ENCODE measurements at places on chromosomes 1 and 21.

DNA sequence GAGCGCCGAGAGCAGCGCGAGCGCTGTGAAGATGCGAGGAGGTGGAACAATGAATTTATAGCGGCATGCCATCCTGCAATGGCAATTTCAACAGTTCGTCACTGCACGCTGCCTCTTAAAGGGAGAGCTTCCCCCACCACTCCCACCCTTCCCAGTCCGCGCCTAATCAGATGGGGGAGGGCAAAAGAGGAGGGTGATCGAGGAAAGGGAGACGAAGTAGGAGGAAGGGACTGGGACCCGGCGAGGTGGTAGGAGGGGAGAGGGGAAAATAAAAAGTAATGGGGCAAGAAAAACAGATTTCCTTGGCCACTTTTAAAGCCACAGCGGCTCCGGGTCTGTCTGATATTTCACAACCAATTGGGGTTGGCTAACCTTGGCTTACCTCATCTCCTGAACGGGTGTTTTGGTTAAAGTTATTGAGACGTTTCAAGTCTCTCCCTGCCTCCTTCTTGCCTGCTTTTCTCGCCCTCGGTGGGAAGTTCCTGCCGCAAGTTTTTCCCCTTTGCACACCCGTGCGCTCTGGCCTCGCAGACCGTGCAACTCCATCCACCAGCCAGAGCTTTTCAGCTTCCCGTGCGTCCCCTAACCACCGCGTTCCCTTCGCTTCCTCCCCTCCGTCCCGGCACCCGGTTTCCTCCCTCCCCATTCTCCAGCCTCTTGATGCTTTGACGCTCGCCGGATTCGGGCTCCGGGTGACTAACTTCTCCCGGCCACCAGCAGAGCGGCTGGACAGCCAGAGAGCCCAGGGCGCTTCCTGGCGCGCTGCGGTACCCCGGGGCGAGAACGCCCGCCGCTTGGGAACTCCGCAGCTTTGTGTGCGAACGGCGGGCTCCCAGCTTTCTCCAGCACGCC, at the start of gene ADAMTS5:
TSS of gene ADAMTS5 (minus strand) at position 27 of the 852 bp plus-strand sequence. CDS start 697 bp downstream, outside the sequence.
- no peak for DNase-seq

DNA sequence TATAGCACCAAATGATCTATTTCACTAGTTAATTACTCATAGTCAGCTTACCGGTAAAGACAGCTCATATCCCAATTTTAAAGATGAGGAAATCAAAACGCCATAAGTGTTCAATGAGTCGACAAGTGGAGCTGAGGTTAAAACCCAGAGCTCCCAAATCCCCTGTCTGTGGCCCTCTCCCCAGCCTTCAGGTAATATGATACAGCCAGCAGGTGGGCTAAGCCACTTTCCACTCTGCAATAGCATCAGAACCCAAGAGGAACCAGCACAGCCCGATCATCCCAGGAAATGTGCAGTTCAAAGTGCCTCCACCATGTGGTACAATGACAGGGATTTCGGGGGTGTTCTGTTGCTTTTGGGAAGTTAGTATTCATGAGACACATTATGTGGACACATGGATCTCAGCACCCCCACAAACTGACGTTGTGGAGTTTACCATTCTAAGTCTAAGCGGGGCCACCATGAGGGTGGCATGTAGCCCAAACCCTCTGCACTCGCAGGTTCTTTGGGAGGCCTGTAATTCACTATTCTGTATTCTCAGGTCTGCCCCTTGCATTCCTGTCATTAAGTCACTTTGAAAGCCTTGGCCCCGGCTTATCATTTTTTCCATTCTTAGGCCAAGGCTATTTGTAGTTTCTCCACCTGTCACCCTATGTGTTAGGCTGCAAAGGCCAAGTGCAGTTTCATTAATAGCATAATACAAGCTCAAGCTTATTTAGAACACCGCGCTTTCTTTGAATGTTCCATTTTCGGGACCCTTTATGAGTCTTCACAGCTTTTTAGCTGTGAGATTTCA, 26.3 kb upstream of the ACTN2 start:
- no peak for DNase-seq

GRCh38 chr1:89063094-89063493, 1.9 kb downstream of the GBP1 start:
- DNase-seq: no peak

GRCh38 chr1:207428783-207429182, 25.3 kb upstream of the CR2 start:
- no peak for DNase-seq

GRCh38 chr1:45842786-45843185, 39.4 kb downstream of the MAST2 start:
- DNase-seq: no peak

- no peak for DNase-seq
These were observed 151.8 kb downstream of the RHOU start for GRCh38 chr1:228887101-228887500.

- no peak for DNase-seq
These were observed 17.2 kb upstream of the OLIG2 start for GRCh38 chr21:33008333-33009051.

GRCh38 chr1:112964347-112964746, 8.4 kb upstream of the SLC16A1 start:
- DNase-seq: no peak

- DNase-seq: no peak
These were observed 211.6 kb downstream of the LMX1A start for GRCh38 chr1:165144757-165145397.

- no peak for DNase-seq
These were observed 13.0 kb upstream of the ST6GALNAC5 start for GRCh38 chr1:76854255-76854654.

GRCh38 chr1:220221269-220221668, 51.0 kb downstream of the RAB3GAP2 start:
- DNase-seq: no peak

- DNase-seq: no peak
These were observed 341.5 kb upstream of the CHRM3 start for GRCh38 chr1:239044829-239045228.

- no peak for DNase-seq
These were observed 413.6 kb upstream of the ESRRG start for GRCh38 chr1:217136895-217137205.

DNA sequence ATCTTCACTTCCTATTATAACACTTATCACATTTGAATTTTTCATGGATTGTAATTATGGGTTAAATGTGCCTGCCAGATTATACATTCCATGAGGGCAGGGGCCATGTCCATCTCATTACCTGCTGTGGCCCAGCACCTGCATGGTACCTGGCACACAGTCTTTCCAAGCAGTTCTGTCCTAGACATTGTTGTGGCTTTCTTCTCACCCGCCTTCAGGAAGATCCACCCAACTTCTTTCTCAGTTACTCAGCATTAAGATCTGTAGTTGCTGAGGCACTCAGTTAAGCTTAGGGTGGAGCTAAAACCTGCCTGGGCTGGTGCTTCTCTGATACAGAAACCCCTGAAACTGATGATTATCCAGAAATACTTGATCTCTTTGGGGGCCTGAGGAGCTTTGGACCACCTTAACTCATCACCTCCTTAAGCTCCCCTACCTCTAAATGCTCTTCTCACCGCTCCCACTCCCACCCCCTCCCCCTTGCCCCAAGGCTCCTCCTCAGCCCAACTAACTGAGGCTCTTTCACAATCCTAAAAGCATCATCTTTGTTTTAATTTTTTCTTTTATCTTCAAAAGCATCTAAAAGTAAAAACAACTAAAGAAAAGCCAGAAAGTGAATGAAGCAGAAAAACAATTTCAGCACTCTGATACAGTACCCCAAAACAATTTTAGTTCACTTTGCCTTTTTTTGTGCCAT, 190.6 kb downstream of the FGGY start:
- DNase-seq: no peak

- no peak for DNase-seq
These were observed 54.9 kb downstream of the SLC30A7 start for GRCh38 chr1:100950781-100951180.

GRCh38 chr1:198660341-198661261, 21.8 kb downstream of the PTPRC start:
- no peak for DNase-seq

DNA sequence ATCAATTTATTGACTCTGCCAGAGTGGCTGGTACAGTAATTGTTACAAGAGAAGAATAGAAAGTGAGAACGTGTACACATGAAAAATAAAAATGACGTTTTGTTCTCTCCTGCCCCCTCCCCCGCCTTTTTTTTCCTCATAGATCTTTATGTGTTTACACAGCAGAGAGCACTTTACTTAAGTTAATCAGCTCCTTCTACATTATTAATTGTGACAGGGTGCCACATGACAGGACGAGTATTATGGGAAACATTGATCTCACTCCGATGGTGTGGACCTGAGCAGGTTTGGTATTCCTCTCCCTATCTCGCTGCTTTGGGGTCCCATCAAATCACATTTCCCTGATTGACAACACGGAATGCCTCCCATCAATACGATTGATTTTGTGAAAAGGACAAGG, 285.7 kb downstream of the TM2D1 start:
- DNase-seq: no peak

GRCh38 chr1:110726755-110727154, 52.0 kb upstream of the KCNA3 start:
- no peak for DNase-seq

- no peak for DNase-seq
These were observed 212.0 kb upstream of the BEND5 start for GRCh38 chr1:48988633-48989197.

DNA sequence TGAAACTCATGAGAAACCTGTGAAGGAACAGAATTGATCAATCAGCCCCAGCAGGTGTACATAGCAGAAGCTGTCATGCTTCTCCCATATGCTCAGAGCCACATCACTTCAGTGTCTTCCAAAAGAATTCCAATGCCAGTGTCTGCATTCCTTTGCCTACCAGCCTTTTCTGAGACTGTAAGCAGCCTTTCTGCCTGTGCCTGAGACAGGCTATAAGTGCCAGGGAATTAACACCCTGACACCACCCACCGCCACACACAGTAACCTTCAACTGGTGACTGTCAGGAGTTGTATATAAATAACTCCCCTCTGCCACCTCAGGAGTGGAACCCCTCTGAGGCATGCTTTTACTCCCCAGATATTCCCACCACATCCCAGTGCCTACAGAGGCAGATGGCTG, 38.1 kb upstream of the SLAMF9 start:
- DNase-seq: no peak

GRCh38 chr1:20584890-20585289, 4.0 kb upstream of the CDA start:
- no peak for DNase-seq

DNA sequence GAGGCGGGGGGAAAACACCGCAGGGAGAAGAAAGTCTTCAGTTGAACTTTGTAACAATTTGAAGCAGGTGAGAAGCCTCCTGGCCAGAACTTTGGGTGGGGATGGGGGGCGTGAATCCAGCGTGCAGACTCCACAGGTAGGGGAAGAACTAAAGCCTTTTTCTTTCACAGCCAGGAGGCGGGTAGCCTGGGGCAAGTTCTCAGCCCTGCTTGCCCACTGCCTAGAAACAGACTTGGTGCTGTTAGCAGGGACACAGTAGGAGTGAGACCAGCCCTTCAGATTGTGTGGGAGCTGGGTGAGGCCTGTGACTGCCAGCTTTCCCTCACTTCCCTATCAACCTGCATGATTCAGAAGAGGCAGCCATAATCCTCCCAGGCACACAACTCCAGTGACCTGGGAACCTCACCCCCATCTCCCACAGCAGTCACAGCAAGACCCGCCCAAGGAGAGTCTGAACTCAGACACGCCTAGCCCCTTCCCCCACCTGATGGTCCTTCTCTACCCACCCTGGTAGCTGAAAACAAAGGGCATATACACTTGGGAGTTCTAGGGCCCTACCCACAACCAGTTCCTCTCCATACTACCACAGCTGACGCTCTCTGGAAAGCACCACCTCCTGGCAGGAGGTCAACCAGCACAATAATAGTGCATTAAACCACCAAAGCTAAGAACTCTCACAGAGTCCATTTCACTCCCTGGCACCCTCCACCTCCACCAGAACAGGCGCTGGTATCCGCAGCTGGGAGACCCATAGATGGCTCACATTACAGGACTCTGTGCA, 83.5 kb upstream of the CDC42BPA start:
- no peak for DNase-seq

DNA sequence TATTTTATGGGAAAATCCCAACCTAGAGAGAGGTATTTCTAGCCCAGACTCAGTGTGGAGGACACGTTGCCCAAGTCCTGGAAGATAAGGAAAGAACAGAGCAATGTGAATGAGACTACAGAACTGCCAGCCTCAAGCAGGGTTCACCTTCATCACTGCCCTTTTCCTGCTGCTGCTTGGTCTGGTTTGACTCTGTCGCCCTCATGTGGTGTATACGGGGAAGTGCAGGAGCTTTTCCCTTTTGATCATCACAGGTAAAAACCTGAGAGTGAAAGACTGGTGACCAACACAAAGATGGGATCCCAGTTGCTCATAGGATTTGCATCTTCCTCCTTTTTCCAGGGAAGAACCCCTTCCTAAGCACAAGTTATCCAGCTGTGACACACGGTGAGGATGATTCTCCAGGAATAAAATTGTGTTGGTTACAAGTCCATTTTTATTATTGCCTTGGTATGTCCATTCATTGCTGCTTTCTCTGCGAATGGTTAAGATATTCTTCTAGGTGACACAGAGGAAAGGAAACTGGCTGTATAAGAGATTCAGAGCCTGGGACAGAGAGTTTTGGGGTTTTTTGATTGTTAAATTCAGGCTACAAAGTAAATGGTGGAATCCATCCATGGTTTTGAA, 89.5 kb upstream of the CD53 start:
- DNase-seq: peak; percentile 31

GRCh38 chr21:41681348-41681801, 85.5 kb downstream of the RIPK4 start:
- no peak for DNase-seq

- no peak for DNase-seq
These were observed 1023.2 kb downstream of the KCNT2 start for GRCh38 chr1:195584870-195585624.

All from stimulated activated CD8-positive, alpha-beta memory T cell treated with anti-CD3 and anti-CD28 coated beads, Interleukin-4, amount 100 ng/mL, for 24 hours (primary cell).